ENCODE measurements at places on chromosomes 11 and 22.
A peak's percentile ranks its signal among the peaks of the same experiment; 100 is the strongest.

GRCh38 chr11:396511-396947 lies 2.5 kb downstream of the PKP3 start:
- no peak for DNase-seq

GRCh38 chr11:18471995-18472394 lies 16.3 kb downstream of the LDHAL6A start:
- DNase-seq: no peak

GRCh38 chr22:28132466-28132865 lies 213.4 kb upstream of the PITPNB start:
- DNase-seq: no peak

DNA sequence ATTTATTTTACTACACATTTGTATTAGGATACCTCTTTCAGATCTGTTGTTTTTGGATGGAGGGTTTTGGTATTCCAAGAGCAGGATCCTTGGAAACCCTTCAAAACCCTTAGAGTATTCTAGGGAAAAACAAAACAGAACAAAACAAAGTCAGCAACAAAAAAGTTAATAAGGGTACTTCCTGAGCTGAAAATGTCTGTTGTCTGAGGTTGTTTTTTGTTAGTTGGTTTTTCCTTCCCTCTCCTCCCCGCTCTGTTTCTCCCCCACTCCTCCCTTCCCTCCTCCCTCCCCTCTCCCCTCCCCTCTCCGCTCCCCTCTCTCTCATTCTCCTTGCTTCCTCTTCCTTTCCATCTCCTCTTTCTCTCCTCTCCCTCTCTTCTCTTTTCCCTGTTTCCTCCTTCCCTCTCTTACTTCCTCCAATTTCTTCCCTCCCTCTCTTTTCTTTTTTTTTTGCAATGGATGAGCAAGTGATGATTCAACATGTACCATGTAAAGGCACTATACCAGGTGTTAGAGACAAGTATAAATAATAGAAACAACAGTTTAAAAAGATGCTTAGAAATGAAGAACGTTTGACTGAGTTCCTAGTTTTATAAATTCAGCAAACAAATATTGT lies 160.6 kb downstream of the TMEM135 start:
- no peak for DNase-seq

DNA sequence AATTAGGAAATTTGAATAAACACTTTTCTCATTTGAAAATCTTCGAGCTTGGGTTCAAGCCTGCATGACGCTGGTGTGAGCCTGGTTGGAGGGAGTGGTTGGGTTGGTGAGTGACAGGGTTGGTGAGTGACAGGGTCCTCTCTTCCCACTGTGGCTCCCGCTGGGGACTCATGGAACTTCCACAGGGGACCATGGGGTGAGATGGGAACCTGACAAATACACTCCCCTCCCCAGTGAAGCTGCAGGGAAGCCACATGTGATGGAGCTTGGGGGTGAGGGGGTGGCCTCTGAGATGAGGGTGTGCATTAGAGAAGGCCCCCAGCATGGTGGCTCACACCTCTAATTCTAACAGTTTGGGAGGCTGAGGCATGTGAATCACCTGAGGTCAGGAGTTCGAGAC lies 66.8 kb downstream of the RTL6 start:
- DNase-seq: no peak

DNA sequence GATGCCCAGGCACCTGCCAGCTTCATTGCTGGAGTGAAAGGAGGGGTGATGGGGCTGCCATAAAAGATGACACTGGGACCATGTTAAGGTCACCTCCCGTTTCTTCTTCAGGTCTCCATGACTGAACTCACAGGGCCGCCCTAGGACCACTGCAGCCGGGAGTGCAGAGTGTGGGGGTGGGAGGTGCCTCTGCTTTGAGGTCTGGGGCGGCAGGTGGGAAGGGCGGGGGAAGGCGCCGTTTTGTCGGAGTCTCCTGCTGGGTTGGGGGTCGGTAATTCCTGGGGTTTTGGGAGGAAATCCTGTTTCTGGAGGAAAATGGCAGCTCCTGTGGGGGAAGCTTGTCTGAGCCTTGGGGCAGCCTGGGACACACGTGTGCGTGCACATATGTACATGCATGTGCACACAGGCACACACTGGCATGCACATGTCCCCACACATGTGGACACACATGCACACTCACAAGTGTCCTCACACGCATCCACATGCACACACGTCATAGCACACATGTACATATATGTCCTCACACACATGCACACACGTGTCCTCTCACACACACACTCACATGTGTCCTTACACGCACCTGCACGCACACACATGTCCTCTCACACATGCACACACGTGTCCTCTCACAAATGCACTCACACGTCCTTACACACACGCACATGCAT lies 990.9 kb downstream of the BRD1 start:
- DNase-seq: no peak

GRCh38 chr11:8593935-8594909 lies at the start of gene STK33:
Gene STK33 (minus strand): TSS chr11:8594228. CDS start chr11:8474905, 119,323 bp downstream.
- peak; percentile 54 for DNase-seq

DNA sequence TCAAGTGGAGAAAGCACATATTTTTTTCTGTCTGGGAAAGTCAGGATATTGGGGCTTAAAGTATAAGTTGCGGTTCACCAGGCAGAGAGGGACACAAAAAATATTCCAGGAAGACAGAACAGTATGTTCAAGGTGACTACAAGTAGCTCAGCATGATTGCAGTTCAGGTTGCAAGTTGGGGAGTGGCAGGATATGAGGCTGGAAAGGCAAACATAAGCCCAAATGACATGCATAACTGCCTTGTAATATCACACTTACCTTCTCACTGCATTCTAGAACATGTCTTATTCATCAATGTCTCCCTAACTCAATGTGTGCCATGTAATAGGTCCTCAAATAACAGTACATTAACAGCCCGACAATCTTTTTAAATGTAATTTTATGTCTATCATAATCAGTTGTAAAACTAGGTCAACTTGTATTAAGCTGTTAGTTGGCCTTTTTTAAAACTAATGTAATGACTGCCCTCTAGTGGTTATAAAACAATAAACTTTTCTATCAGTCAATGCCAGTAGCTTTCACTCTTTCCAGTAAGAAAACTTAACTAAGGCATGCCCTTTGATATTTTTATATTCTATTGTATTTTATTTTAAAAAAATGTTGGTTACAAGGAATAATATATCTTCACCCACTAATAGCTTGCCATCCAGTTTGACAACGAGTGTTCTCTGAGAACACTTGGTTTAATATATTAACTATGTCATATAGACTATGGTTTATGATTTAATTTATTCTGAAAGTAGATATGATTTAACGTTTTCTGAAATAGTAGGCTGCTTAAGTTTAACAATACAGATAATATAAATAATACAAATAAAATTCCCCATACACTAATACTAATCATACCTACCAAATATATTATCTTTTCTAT lies 39.4 kb upstream of the CFAP300 start:
- no peak for DNase-seq

- DNase-seq: no peak
Observed at GRCh38 chr22:36331912-36332622, 55.7 kb downstream of the MYH9 start.

GRCh38 chr11:70542406-70542805 lies 144.1 kb downstream of the CTTN start:
- DNase-seq: no peak

GRCh38 chr22:48173061-48173772 lies 1410.8 kb downstream of the TBC1D22A start:
- no peak for DNase-seq

DNA sequence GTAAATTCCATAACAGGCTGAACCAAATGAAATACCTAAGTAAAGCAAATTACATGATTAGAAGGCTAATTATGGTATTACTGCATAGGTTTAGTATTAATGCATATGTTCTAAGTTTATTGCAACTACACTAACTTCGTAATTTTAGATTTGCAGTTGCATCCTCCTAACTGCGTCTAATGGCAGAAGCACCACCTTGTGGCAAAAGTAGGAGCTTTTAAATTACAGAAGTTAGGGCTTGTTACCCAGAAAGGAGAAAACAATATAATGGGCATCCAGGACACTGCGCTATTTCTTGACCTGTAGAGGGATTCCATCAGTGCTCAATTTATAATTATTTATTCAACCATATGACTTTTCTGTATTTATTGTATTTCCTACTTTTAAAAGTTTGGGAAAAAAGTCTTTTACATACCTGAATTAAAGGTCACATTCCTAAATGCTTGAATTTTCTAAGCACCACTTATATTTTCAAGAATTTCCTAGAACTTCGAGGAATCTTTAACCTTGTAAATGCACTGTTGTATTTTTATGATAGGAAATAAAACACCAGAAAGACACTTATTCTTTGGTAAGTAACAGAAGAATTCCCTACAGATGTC lies 16.3 kb upstream of the GPR83 start:
- DNase-seq: no peak

GRCh38 chr11:44607319-44607962 lies 42.0 kb downstream of the CD82 start:
- DNase-seq: no peak

GRCh38 chr22:47292546-47293320 lies 530.3 kb downstream of the TBC1D22A start:
- no peak for DNase-seq

DNA sequence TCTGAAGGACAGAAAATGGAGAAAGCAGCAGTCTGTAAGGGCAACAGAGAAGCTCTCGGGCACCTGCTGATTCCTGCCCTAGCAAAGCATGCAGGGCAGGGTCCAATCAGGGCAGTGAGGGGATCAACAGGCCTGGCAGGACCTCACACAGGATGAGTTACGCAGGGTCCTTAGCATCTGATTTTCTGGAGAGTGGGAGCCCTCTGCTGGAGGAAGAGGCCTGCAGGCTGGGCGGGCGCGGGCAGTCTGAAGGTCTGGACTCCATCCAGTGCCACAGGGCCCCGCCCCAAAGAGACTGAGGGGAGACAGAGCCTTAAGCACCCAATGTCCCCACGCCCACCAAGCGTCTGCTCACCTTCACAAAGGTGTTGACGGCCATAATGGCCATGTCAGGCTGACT lies 28.9 kb downstream of the AP1B1 start:
- DNase-seq: peak; percentile 56

DNA sequence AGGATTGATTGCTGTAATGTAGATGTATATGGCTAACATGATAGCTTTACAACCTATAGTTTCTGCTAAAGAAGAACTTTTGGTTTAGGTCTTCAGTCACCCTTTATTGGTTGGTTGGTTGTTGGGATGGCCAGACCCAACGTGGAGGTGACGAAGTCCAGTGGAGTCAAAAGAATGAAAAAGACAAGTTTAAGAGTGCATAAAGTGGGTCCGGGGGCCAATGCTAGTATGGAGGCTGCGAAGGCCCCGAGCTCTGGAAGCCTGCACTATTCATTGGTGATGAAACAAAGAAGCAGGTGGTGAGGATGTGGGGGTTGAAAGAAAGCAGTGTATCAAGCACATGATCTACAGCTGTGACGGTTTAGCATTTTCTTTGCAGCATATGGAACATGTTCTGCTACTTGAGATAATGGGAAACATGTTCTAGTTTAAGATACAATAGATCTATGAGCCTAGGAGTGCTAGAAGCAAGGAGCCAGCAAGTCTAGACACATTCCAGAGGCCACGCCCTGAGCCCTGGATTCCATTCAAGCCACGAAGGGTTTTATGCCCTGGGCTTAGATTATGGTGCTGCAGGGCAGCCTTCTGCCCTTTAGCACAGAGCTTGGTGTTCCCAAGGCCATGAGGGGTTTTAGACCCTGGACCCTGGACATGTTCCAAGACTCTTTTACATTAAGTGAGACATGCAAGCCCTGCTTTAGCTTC lies 6.3 kb downstream of the TCP11L1 start:
- peak; percentile 92 for DNase-seq

GRCh38 chr22:42648368-42649245 lies 585 bp downstream of the CYB5R3 start:
- peak; percentile 28 for DNase-seq

DNA sequence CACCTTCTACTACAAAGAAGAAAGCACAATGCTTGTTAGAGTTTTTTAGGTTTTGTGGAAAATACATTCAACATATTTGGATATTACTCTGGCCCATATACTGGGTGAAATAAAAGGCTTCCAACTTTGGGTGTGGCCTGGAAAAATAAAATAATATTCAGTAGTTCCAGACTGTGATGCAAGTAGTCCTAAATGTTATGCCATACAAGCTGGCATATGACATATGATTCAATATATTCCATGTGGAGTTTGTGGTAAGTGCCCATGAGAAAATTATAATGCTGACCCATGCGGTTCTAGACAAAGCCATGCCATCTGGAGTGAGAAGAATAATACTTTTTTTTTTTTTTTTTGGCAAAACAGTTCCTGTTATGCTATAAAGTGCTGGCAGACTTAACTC lies 683.3 kb downstream of the LUZP2 start:
- no peak for DNase-seq

DNA sequence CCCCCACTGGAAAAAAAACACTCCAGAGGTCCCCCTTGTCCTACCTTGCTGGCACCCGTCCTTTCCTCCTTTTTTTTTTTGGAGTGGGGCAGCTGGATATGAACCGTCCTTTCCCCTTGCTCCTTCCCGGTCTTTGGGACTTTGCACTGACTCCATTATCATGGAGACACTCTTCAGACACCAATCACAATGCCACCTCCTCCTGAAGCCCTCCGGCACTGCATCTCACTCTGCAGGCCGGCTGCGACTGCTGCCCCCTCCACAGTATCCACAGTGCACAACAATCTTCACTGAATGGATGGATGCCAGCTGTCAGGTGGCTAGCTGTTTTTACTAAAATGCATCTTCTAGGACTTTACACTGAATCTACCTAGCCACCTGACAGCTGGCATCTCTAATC lies 12.7 kb upstream of the RGL4 start:
- DNase-seq: no peak

GRCh38 chr11:64656862-64657261 lies 65.8 kb downstream of the SLC22A12 start:
- DNase-seq: no peak

GRCh38 chr11:134669796-134670195 lies 257.8 kb upstream of the B3GAT1 start:
- no peak for DNase-seq

DNA sequence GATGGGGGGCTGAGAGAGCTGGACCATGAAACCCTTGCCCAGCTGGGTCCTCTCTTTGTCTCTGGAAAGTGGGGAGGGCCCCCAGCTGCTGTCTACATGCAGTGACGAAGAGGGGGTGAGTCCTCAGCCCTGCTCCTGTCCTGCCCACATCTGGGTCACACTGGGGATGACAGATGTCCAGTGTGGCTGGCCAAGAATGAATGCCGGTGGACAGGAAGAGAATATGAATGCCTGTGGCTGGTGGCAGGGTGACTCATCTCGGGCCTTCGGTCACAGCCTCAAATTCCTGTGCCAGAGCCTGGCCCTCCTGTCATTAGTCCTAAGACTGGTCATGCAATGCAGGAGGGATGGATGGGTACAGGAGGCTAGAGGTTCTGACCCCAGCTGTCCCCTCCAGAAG lies 2.2 kb upstream of the PNPLA3 start:
- no peak for DNase-seq

GRCh38 chr11:68074584-68075352 lies 35.9 kb downstream of the TCIRG1 start:
- no peak for DNase-seq

- DNase-seq: no peak
Observed at GRCh38 chr22:49789289-49790141, 38.2 kb downstream of the BRD1 start.

DNA sequence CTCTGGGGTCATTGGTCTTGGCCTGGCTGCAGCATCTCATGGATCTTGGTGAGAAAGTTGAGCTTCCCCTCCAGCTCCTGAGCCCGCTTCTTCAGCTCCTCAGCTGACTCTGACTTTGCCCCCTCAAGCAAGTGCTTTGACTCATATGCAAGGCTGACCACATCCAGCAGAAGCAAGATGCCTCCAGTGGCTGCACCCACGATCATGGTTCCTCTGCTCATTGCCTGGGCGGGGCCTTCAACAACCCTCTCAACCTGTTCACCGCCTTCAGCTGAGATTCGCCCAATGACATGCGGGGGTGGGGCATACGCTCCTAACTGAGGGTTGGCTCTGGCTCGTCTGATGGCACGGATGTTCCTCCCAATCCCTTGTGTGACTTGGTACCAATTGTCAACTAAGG lies 11.9 kb downstream of the APOL2 start:
- DNase-seq: no peak

Measured in HAP-1 (cell line).